ENCODE measurements at places on chromosomes 11 and 22. TPM values are rescaled to one million over a fixed set of nuclear protein-coding genes. Genes with fewer than 3 reads are reported as not detected.

CDC42BPG gene
- 0.61 TPM for total RNA-seq

OR5L2 gene
- total RNA-seq: not detected

KRTAP5-2 gene
- total RNA-seq: not detected

ABCG4 gene
- total RNA-seq: not detected

- no peak for DNase-seq
Observed at GRCh38 chr11:134138376-134138775, 69.5 kb downstream of the JAM3 start.

GRCh38 chr11:60658409-60658808 is 41.0 kb upstream of the MS4A8 start:
- no peak for DNase-seq

DNA sequence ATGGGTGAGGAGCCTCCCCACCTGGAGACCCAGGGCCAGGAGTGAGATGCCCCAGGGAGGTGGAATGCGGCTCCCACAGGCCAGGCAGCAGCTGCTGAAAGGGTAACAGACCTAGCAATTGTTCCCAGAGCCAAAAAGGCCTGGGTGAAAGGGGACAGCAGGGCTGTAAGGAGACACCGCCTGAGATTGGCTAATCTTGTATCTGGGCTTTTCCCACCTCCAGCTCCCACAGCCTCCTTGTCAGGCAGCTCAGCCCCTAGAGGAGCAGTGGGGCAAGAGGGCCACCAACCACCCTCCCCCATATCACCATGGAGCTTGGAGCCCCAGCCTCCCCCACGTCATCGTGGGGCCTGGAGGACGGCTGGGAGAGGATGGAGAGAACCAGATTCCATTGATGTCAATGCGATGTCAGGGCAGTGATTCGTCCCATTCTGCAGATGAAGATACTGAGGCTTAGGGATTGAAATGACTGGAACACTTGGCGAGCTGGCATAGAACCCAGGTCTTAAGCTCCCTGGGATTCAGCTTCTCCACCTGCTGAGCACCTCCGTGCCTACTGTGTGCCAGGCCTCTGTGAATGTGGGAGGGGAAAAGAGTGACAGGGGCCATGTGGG is 2.9 kb upstream of the MGAT3 start:
- no peak for DNase-seq

GRCh38 chr11:17020831-17021230 is 6.6 kb upstream of the PLEKHA7 start:
- DNase-seq: no peak

GRCh38 chr11:95322539-95322938 is 91.5 kb upstream of the SESN3 start:
- no peak for DNase-seq

GRCh38 chr11:14435717-14436512 is 63.7 kb downstream of the COPB1 start:
- no peak for DNase-seq

DNA sequence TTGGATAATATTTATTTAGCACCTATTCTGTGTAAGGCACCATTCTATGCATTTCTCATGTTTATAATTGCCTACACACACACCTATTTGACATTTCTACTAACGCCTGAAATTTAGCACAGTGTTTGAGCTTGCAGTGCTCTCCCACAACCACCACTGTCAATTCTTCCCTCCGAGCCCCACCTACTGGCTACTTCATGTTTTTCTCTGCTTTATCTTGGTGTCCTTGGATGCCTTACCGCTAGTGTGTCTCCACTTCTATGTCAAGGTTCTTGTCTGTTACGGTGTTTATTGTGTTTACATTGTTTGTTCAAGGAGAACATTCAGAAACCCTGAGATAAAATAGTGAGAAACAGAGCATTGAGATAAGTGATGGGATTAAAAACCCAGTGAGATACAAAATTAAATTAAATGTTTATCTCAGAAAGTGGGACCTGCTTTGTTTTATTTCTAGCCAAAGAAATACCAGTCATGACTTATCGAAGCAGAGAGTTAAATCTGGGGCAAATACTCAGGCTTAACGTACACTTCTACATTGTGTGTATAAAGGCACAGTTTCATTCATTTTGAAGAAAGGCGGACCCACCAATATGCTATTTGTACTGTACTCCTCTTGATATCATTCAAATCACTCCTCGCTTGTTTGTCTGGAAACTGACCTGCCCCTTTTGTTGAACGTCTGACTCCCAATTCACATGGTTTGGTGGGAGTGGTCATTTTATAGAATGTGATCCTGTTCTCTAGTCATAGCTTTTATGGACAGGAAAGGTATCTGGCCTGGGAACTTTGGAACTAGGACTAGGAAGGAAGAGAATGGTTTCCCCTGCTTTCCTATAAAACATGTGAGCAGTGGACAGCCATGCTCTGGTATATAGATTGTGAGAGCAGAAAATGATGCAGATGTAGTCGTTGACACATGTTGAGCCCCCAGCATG is 39.2 kb upstream of the SLC36A4 start:
- DNase-seq: no peak

- no peak for DNase-seq
Observed at GRCh38 chr11:115718106-115718505, 213.9 kb upstream of the CADM1 start.

- DNase-seq: no peak
Observed at GRCh38 chr11:134244593-134244992, 8.6 kb downstream of the THYN1 start.

- DNase-seq: no peak
Observed at GRCh38 chr11:1706634-1707400, 9.8 kb downstream of the KRTAP5-6 start.

DNA sequence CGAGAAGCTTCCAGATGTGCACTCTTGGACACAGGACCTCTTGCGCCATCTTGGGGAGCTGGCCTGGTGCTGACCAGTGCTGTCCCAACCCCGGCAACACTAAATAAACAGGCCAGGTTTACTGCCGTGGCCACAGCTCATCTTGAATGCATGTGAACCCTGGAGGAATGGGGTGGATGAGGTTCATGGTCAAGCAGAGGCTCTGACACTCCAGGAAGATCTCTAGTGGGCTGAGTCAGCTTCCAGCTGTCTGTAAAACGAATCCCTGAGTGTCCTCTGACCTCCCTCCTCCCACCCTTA is 51.8 kb downstream of the ALX4 start:
- DNase-seq: no peak

- DNase-seq: no peak
Observed at GRCh38 chr11:107921997-107922396, 6.3 kb upstream of the RAB39A start.

All from uterus (tissue), 4 donors.